Activated CD4-positive, alpha-beta T cell treated with anti-CD3 and anti-CD28 coated beads for 24 hours (primary cell): ENCODE measurements at places on chromosomes 5 and 9.

DNA sequence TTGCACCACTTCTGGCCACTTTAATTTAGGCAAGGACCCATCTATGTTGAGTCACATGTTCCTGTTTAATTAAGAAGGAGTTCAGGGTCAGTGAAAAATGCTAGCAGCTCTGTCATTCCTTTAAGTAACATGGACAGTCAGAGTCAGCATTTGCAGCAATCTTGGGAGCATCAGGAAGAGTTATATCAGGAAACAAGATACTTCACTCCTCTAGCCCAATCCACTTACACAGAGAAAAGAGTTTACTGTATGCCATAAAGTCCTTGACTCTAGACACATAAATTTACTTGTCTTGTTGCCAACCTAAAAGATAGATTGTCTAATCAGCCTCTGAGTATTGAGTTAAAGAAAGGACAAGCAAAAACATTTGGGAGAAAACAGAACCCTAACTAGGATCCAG, 266.7 kb downstream of the PJA2 start:
- no peak for DNase-seq

GRCh38 chr9:33137781-33138264, 29.3 kb downstream of the B4GALT1 start:
- DNase-seq = no peak

DNA sequence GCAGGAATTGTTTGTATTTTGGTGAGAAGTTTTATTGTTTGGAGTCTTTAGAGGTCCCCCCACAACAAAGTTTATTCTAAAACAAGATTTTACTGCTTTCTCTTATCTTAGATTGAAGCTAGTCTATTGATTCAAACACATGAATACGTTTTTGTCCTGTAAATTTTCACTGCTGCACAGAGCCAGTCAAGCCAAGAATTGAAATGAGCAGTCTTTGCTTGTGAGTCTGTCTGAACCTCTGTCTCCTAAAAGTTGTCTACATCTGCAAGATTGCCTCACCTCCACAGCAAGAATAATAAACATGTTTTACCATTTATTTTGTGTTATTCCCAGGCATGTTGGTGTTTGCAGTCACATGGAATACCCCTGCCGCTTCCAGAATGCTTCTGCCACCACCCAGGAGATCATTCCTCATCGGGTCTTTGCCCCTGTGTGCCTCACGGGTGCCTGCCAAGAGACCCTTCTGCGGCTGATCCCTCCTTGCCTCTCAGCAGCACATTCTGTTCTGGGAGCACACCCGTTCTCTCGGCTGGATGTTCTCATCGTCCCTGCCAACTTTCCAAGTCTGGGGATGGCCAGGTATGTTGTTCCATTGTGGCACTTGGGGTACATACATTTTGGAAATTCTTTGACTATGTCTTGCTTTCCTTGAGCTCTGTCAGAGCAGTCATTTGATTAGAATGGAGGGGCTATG, 74.1 kb downstream of the AOPEP start:
- no peak for DNase-seq

DNA sequence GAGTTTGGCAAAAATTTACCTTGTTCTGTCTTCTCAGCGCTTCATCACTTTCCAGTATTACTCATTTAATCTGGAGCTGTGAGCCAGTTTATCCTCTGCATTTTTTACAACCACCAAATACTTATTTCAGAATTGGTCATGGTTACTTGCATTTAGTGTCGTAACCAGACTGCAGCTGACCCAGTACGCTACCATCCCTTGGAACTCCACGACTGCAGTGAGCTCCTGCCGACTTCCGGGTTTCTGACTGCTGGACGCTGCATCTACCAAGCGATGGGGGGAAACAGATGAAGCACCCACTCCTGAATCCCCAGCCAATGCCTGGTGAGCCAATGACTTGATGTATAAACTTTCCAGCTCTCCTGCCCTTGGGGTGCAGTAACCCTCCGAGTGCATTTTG, 174.4 kb upstream of the PRLR start:
- DNase-seq = no peak
